ENCODE measurements at places on chromosomes 16 and 17.

GRCh38 chr17:38602956-38603785 is 2.6 kb downstream of the SRCIN1 start:
- no peak for DNase-seq

DNA sequence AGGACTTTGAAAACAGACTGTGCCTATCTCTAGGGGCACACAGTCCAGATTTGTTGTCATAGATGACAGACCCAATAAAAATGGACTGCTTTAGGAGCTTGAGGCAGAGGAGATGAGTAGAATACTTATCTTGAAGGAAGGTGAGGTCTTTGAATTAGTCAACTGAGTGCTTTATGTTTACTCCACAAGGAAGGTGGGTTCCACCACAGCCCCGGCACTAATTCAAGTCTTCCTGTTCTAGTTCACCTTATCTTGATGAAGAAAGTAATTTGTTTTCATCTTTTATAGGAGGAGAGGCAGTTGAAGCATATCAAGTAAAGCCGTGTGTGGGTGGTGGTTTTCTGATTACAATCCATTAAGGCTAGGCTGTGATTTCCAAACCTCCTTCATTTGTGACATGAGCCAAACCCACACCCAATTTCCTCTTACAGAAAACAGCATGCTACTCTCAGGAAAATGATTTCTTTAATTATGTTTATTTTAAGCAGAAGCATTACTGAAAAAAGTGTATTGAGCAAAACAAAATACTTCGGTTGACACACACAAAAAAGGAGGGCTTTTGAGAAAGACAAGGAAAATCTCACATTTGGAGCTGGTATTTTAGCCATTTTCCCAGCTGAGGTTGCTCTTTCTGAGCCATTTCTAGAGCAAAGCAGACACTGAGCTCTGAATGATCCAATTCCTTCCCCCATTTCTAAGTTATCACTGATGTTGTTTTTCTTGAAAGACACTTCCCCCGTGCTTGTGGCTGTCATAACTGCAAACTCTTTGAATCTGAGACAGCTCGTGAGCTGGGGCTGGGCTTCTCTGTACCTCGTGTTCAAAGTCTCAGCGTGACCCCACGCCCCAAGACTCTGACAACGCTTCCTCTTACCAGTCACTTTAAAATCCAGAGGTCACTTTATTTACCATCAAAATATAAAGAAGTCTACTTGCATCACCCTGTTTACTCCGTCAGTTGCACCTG is 35.4 kb downstream of the CDRT15 start:
- DNase-seq = no peak

DNA sequence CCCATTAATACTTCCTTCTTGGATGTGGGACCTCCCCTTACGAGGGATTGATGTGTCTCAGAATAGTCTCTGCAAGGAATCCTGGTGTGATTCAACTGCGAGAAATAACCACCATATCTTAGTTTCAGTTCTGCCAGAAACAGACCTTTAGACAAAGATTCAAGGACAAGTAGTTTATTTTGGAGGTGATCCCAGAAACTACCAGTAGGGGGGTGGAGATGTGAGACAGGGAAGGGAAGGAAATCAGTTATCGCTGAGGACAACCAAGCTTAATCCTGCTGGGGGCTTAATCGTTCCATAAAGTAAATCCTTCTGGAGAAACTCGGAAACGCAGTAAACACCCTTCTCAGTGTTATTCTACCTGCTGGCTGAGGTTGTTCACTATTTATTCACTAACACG is 5.0 kb upstream of the SDR42E1 start:
- no peak for DNase-seq

DNA sequence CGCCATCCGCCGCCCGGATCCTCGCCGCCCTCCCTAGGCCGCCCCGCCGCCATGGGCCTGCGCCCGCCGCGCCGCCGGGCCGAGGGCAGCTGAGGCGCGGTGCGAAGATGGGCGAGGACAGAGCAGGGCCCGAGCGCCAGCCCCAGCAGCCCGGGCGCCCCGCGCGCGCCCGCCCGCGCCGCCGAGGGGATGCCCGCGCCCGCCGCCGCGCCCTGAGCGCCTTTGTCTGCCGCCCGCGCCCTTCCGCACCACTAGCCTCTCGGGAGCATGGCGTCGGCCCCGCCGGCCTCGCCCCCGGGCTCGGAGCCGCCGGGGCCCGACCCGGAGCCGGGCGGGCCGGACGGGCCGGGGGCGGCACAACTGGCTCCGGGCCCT is 278 bp downstream of the RAB11FIP3 start:
- peak; percentile 50 for DNase-seq

DNA sequence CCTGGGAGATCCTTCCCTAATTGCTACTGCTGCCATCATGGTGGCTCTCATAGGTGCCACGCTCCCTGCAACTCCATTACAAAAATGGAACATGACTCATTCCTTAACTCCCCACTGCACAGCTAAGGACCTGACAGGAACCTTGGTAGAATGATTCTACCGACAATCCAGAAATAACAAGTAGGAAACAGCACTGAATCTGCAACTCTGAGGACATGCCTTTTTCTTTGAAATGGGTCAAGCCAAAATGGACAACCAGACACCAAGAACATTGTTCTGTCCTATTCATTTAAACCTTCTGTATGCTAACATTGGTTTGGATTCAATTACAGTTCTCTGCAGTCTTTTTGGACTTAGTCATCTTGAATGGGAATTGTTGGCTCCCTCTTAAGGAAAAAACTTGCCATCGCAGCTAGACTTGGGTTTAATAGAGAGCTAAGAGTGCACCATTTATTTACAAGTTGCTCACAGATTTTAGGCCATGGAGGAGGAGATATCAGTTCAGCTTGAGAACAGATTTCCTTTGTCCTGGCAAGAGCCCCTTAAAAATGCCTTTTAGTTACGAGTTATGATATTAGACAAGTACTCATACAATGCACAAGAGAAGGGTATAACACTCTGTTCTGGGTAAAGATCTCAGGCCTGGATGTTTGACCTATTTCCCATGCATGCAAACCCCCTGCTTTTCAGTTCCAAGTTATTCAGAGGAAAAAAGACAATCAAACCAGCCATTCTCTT is 20.9 kb upstream of the NSRP1 start:
- no peak for DNase-seq

GRCh38 chr17:37769050-37769449 is 24.2 kb upstream of the HNF1B start:
- no peak for DNase-seq

GRCh38 chr16:73032541-73033270 is 15.2 kb downstream of the ZFHX3 start:
- no peak for DNase-seq

- DNase-seq = no peak
Observed at GRCh38 chr17:69501591-69502468, 87.3 kb downstream of the MAP2K6 start.

- no peak for DNase-seq
Observed at GRCh38 chr17:57416369-57416768, 160.0 kb downstream of the MSI2 start.

DNA sequence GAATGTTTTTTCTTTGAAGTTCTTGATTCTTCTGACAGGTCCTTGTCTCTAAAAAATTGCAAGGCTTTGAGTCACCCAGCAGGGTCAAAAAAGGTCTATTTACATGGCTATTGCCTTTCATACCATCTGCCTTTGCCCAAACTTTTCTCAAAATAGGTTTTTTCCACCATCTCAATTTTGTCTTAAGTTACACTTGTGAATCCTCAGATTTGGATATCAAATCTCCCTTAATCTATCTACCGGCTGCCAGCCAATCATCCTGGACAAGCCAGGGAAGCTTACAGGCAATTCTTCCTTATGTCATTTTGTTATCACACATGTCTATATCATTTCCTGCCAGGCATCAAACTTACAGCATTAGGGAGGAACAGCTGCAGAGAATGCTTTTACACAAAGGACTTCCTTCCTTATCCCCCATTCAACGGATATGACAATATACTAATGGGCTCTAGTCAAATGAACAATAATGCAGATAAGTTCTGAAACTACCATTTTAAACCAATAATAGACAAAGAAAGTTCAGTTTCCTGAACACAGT is 104.1 kb upstream of the CORO6 start:
- DNase-seq = no peak

GRCh38 chr16:25093208-25094061 is 18.1 kb upstream of the LCMT1 start:
- DNase-seq = no peak

- no peak for DNase-seq
Observed at GRCh38 chr16:73268366-73268993, 220.6 kb upstream of the ZFHX3 start.

GRCh38 chr17:7755095-7755890 is 37.7 kb downstream of the DNAH2 start:
- DNase-seq = no peak

GRCh38 chr16:81456523-81457325 is 12.1 kb downstream of the CMIP start:
- DNase-seq = no peak

GRCh38 chr16:67104061-67104460 is 5.7 kb upstream of the PHAF1 start:
- DNase-seq = no peak

DNA sequence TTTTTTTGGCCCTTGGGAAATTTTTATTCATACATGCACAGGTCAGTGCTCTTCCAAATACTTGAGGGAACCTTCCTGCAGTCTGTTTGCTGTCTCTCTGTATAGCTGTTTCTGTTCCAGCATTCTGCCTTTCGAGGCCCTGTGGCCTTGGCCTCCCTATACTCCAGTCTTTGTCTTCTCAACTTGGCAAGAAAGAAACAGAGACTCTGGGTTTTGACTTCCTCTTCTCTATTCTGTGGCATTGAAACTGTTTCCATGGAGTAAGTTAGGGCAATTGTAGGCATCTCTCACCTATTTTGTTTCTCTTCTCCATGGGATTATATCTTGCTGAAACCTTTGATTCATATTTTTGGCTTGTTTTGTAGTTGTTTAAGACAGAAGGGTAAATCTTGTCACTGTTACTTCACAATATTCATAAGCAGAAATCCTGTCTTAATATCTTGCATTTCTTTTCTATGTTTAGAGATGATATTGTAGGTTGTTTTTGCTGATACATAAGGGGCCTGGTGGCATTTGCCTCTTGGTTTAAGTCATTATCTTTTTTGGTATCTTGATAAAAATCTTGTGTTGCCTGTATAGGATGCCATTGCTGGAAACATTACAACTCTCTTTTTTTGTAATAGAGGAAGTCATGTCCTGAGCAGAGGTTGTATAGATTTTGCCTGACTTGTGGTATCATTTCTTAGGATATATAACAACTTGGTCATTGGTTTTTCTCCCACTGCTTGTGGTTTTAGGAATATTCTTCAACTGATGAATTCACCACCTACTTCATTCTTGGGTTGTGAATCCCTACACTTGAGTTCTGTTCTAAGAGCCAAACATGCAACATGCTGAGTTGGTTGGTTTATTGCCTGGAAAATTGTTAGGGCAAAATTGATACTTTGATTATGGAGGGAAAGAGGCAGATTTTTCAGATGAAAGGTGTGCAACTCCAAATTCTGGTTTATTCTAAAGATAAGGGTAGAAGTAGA is 168.6 kb downstream of the FTO start:
- no peak for DNase-seq

- no peak for DNase-seq
Observed at GRCh38 chr17:49980703-49981197, 11.8 kb downstream of the DLX4 start.

GRCh38 chr16:6557353-6558023 is 775.2 kb upstream of the RBFOX1 start:
- no peak for DNase-seq

DNA sequence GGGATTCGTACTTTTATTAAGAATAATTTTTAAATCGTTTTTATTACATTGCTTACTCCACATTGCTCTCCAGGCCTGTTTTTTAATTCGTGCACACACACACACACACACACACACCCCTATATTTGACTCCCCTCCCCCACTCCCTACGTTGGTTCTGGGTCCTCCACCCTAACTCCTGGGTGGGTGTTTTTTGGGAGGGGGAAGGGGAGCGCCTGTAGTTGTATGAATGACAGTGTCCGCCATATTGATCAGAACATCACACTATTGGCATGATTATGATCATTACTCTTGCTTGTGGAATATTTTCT is 1.3 kb downstream of the GNAO1 start:
- DNase-seq = no peak

DNA sequence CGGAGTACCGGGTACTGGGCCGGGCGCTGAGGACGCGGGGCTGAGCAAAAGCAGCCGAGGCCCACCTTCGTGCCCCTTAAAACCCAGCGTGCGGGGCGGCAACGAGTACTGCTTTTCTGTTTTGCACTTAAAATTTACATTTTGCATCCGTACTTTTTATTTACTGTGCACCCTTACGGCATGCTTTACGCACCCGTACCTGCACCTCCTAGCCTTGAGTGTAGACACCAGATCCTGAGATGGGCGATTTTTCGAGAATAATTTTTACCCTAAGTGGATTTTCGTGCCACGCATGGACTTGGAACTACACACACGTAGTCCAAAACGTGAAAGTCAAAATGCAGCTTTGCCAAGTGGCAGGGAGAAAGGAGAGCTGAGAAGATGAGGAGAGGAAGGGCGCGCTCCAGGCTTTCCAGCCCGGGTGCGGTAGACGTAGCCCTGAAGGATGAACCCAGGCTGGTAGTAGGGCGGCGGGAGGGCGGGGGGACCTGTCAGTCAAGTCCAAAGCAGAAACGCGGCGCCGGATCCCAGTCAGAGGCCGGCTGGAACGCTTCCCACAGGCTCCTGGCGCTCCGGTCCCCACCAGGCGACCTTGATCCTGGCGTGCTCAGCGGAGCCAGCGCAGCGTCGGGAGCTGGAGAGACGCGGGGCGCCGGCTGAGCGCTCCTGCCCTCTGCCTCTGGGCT is 1.2 kb upstream of the CBLN1 start:
- DNase-seq = no peak

GRCh38 chr17:12459736-12460135 is 206.0 kb upstream of the MYOCD start:
- DNase-seq = no peak

DNA sequence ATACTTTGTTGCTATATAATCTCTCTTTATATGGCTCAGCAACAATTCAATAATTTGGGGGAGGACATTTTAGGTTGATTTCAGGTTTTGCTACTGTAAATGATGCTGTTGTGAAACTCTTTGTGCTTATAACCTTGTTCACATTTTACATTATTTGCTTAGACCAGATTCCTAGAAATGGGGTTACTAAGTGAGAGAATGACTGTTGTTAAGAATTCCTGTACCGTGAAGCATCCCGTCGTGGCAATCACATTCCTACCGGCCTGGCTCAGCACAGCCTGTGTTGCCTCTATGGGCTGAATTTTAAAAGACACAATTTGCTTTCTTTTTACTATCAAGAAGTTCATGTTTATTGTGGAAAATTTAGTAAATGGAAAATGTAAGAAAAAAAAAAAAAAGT is 31.4 kb downstream of the B9D1 start:
- no peak for DNase-seq

- DNase-seq = no peak
Observed at GRCh38 chr16:9840761-9841665, 341.2 kb downstream of the GRIN2A start.

DNA sequence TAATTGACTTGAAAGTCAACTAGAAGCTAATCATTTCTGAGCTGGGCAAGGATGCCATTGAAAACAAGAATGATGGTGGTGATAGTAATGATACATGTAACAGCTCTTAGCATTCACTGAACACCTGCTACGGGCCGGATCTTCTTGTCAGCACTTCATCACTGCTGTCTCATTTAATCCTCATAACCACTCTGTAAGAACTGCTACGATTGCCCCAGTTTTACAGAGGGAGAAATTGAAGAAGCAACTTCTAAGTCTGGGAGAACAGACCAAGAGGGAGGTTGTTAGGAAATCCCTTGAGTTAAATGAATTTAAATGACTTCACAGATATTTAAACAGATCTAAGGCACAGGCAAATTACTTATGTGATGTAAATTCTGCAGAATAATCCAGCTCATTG is 7.0 kb upstream of the GAN start:
- DNase-seq = no peak

GRCh38 chr16:53998024-53998810 is 288.4 kb downstream of the IRX3 start:
- no peak for DNase-seq

- DNase-seq = no peak
Observed at GRCh38 chr17:75266316-75267152, 4.5 kb downstream of the MIF4GD start.

All from GM12891 (cell line).